Iris pigment epithelial cell (primary cell): ENCODE measurements at places on chromosomes 1 and 21.

DNA sequence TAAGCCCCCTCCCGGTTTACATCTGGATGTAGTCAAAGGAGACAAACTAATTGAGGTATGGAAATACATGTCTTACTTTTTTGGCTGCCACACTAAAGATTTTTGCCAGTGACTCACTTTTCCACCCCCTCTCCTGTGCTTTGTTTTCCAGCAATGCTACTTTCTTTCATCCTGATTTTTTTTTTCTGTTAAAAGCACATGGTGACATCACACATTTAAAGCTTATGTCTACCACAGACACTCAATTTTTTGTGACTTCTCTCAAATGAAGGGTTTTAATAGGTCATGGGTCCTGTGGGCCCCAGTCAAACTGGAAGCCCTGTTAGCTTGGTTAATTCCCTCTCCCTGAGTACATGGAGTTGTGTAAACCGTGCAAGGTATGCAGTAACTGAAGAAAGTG is 2.2 kb downstream of the PPP1R8 start:
- DNase-seq = peak; percentile 65

DNA sequence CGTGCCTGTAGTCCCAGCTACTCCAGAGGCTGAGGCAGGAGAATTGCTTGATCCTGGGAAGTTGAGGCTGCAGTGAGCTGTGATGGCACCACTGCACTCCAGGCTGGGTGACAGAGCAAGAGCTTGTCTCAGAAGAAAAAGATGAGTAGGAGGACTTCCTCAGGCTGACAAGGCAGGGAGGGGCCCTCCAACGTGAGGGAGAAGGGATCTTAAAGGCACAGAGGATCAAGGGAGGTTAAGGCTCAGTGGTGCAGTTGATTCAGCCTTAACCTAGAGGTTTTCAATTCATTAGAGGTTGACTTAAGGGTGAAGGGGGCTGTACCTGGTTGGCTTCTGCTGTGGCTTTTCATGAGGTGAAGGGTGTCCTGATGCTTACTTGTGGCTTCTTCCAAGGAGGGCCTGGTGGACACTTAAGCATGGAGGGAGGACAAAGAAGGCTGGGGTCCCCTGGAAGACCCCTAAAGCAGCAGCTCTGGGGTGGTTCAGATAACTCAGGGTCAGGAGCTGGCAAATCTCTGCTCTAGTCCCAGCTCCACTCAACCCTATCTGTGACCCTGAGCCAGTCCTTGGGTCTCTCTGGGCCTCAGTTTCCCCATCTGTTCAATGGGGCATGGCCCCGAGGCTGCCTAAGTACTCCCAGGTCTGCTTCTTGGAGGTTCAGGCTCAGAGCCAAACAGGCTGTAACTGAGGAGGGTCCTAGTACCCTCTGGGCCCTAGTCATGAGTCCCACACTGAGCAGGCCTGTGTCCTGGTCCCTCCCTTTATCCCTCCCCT is 6.3 kb downstream of the EXTL1 start:
- no peak for DNase-seq

DNA sequence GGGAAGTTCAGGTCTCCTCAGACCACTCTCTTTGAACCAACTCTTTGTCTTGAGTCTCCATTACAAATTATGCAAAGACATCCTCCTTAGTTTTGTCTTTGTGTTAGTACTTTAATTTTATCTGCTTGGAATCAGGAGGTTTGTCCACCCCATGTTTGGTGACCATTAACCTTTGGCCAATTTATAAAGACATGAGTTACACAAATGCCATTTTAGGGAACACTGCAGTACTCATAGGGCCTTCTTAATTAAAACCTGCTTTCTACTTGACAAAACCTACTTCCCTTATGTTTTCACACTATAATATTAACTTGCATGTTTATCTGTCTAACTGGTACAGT is 7.9 kb upstream of the CDC73 start:
- no peak for DNase-seq

DNA sequence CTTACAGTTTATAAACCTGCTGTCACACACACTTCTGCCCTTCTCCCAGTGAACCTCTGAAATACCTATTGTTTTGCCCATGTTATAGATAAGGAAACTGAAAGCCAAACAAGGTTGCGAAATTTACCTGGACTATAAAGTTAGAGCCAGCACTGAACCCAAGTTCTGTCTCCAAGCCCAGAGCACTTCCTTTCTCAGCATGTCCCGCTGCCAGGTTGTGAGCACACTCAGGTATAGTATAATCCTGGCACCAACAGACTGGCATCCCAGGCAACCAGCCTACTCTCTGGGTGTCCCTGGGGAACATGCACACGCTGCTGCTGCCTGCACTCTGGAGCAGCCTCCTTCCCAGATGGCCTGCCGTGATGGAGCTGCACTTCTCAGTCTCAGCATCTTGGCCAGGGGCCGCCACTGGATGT is 45.1 kb downstream of the PGBD5 start:
- no peak for DNase-seq

GRCh38 chr1:93623875-93624274 is 57.8 kb downstream of the BCAR3 start:
- DNase-seq = peak; percentile 73

GRCh38 chr1:237235091-237235490 is 193.1 kb downstream of the RYR2 start:
- no peak for DNase-seq

GRCh38 chr1:225896937-225897549 is 8.1 kb upstream of the LEFTY1 start:
- peak; percentile 50 for DNase-seq

- no peak for DNase-seq
These were observed 860.4 kb downstream of the USP25 start for GRCh38 chr21:16590186-16590585.

- no peak for DNase-seq
These were observed 50.4 kb downstream of the SLC16A1 start for GRCh38 chr1:112905395-112906149.
